Activated CD4-positive, alpha-beta T cell treated with anti-CD3 and anti-CD28 coated beads for 24 hours (primary cell): ENCODE measurements at places on chromosomes 5 and 9.

DNA sequence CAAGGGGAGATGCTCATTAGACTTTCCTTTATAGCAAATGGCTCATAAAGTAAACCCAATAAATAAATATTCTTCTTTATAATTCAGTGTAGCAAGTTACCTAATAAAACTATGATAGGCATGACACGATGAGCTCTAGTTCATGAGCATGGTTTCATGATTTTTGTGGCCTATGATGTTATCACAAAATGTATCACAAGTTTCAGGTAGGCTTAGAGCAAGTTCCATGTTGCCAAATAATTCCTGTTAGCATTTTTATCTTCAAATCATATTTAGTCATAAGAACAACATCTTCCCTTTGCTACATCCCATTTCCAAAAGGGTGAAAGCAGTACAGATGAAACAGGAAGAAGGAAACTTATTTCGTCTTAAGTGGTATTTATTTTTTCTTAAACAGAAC is 200.2 kb downstream of the ENC1 start:
- DNase-seq, result no peak

DNA sequence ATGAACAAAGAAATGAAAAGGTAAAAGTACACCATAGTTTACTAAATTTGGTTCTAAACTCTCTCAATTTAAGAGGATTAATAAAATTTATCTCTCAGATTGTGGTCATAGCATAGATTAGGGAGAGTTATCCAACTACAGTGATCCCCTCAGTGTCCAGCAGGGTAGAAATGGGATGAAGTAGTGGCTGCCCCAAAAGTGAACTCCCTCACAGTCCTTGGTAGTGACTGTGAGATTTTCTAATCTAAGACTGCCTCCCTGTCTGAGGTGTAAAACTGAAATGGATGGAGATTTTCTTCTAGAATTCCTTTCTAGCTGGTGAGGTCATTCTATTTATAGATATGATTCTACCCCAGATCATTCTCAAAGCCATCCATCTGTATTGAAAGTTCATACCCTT is 455.5 kb downstream of the ACTL7B start:
- DNase-seq, result no peak

GRCh38 chr5:3958389-3958788 is 362.8 kb downstream of the IRX1 start:
- no peak for DNase-seq

DNA sequence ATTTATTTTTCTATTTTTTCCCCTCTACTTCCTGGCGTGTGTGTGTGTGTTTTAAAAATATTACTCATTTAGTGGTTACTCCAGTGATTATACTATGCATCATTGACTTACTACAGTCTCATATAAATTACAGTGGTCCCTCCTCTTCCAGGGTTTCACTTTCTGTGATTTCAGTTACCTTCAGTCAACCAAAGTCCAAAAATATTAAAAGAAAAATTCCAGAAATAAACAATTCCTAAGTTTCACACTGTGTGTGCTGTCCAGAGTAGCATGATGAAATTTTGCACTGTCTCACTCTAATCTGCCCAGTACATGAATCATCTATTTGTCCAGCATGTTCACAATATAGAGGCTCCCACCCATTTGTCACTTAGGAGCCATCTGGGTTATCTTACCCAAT is 47.4 kb upstream of the CCDC112 start:
- DNase-seq, result no peak
